Heart left ventricle (tissue), 16 donors: ENCODE measurements at places on chromosomes 2 and 18.

DNA sequence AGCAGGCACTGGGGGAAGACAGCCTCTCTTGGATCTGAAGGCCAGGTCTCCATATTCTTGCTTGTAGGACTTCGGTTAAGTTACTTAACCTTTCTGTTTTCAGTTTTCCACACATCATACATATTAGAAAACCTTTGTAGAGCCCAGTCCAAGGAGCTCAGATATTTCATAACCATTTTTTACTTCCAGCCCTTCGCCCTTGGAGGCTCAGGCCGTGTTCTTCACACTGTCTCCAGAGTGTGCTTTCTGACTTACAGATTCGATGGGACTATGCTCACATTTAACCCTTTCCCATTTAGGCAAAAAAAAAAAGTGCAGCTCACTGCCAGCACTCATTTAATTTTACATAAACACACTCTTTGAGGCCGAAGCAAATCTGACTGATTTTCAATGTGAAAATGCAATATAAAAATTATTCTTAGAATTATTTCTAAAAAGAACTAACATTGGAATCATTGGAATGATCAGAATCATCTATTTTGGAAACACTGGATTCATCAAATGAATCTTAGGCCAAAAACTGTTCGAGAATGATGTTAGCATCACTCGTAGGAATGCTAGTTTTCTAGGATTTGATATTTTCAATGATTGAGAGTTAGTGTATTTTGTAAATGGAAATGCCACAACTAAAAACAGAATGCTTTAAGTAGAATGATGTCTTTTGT lies 55.0 kb downstream of the MTHFD2 start:
- DNase-seq, result no peak

DNA sequence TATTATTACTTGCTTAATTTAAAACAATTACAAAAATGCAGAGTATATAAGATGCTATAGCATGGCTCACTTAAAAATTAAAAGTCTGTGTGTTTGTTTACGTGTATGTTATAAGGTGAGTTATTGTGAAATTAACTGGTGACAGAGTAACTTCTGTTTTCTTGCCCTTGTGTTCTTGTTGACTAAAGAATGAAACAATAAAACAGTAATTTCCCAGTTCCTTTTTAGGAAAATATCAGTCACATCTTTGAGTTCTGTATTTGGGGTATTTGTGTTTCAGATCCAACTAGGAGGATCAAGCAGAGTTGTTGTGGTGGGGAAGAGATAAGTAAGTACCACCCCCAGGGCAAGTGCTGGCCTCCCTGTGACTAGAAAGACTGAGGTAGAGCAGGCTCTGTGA lies 143.6 kb downstream of the CCDC148 start:
- DNase-seq, result no peak

DNA sequence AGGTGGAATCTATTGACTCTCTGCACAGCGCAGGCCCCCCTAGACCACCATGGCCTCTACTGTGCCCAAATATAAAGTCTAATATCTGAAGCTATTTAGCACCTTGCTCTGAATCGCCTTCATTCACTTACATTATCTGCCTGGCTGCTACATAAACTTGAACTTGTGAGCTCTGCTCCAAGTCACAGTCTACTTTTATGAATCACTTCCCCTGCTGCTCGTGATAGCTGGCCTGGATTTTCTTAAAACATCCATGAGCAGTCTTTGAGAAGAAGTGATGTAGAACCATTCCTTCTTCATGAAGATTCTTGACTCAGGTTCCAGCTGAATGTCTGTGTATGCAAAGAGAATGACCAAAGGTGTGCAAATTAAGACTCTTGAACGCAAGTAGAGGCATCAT lies 359.5 kb downstream of the RND3 start:
- no peak for DNase-seq

GRCh38 chr2:236507393-236508085 lies 62.1 kb upstream of the ACKR3 start:
- DNase-seq, result no peak

GRCh38 chr2:49954059-49954458 lies 799.7 kb upstream of the FSHR start:
- no peak for DNase-seq

- no peak for DNase-seq
Measured at GRCh38 chr2:69059731-69060290, 46.8 kb downstream of the ANTXR1 start.

GRCh38 chr2:241218131-241219029 lies 29.9 kb downstream of the ANO7 start:
- peak; percentile 68 for DNase-seq

DNA sequence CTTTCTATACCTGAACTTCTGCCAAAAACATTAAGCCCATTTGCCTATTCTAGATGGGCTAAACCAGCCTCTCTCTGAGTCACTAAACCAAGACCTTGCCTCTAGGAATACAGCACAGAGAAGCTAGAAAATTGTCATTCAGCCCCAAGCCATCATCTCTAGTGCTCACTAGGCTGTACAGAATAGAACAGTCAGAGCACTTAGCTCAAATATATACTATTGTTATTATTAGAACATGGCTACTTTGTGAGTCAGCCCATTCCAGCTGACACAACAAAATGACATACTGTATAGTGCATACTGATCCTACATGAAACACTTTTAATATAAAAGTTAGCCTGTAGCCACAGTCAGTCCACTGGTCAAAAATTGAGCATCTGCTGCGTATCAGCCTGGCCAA lies 418.8 kb downstream of the NRXN1 start:
- DNase-seq, result no peak

GRCh38 chr2:221911890-221912289 lies 339.8 kb upstream of the EPHA4 start:
- no peak for DNase-seq

DNA sequence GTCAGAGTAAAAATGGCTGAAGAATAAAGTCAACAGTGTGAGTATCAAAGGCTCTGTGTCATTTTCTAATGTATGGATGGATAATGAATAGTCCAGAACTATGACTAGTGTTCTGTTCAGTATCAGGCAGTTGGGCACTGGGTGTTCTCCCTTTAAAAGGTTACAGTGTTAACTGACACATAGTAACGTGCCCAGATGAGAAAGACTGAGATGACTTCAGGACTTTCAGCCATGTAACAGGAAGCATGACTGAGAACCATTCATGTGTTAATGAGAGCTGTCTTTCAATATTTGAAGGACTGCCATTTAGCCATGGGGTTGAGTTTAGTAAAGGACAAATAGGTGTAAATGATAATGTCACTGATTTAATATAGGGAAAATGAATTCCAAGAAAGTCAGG lies 187.1 kb downstream of the GULP1 start:
- DNase-seq, result no peak

DNA sequence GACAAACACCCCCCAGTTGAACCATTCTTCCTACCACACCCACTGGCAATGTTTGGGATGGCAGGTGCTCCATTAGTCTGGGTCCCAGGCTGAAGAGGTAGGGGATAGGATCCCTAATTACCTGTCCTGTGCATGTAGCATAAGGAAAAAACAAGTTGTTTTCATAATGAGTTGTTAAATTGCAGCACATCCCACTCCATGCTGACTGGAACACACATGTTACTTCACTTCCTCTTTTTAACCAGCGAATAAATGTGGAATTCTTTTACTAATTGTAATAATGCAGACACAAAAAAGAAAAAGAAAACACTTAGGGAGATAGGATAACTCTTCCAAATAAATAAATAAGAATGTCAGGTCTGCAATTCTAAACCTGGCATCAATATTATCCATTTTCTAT lies 11.8 kb upstream of the CBLN2 start:
- DNase-seq, result no peak

- DNase-seq, result no peak
Measured at GRCh38 chr2:12163866-12164265, 417.4 kb downstream of the LPIN1 start.

- DNase-seq, result no peak
Measured at GRCh38 chr18:48780201-48780912, 170.4 kb downstream of the SMAD7 start.

DNA sequence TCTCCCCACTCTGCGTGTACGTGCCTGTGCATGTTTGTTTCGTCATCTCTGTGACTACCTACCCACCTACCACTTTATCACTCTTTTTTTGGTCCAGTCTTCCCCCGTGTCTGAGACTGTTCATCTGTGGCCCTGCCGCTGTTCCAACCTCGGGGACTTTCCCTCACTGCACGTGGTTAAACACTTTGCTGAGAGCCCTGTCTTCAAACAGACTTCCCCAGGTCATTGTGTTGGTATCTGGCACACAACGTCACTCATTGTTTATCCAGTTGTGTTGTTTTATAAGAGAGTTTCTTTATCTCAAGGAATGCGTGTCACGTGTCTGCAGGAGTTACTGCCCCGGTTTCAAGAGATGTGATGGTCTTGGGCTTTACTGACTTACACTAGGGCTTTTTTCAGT lies 262.0 kb upstream of the RASGRP3 start:
- no peak for DNase-seq

GRCh38 chr2:168490946-168491605 lies 35.0 kb downstream of the CERS6 start:
- DNase-seq, result no peak

DNA sequence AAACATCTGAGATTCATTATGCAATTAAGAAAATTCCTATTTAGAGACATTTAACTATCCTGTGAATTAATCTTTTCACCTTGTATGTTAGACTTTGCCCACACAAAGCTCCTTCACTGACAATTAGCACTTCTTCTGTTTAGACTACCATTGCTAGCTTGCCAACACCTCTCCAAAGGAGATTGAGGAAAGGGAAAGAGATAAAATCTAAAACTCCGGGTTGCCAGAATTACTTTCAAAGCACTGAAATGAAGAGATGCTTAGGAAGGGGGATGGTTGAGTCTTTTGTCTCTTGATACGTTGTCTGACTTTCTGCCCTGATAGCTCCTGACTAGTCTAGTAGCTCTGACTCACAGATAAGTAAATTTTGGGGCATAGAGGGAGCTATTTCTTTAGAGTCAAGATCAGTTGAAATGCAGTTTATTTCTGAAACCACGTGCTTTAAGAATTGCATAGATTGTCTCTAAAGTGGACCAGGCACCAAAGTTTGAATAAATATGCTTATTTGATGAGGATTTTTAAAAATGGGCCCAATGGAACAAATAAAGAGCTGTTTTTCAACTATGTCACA lies 74.1 kb upstream of the DSEL start:
- no peak for DNase-seq

- DNase-seq, result no peak
Measured at GRCh38 chr18:41418598-41418997, 536.4 kb upstream of the PIK3C3 start.

DNA sequence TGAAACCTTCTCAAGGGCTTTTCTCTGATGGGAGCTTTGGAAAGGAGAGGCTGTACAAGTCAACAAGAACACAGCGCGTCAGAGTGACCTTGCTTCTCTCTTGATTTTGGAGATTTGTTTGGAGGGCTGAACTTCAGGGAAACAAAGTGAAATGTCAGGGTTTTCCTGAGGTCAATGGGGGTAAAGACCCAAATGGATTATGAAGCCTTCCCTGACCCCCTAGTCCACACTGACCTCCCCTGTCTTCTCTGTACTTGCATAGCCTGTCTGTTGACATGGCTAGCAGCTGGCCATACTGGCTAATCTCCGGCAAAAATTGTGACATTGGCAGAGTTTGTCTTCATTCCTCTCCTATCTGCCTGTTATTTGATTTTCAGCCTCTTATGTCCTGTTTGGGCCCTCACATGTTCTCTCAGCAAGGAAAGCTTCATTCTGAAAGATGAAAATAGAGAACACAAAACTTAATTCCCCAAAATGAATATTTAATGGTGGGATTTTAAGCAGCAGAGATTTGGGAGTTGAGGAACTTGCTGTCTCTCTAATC lies 149.3 kb upstream of the HAAO start:
- no peak for DNase-seq

DNA sequence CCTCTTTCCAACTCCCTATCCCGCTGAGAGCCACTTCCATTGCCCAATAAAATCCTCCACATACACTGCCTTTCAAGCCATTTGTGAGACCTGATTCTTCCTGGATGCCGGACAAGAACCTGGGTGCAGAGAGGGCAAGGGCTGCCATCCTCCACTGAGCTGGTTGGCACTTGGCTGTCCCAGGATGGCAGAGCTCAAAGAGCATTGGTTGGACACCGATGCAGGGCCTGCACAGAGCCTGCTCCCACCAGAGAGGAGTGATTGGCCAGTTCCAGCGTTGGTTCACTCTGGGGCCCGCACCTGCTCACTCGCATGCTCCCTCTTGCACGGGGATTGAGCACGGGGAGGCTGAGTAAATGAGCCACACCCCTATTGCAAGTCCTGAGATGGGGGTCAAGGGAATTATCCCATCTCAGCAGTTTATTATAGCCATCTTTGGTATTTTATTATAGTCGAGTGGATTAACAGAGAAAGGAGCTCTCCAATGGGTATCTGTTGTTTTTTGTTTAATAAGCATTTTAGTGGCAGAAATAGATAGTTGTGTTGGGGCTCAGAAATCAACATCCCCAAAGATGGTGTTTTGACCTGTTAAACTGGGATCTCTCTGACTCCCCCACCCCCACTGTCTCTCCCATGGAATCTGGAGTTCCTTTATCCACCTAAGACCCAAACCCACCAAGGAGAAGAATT lies 19.8 kb upstream of the MGAT4A start:
- DNase-seq, result no peak

GRCh38 chr2:177554365-177554764 lies 161.8 kb downstream of the AGPS start:
- no peak for DNase-seq

- DNase-seq, result no peak
Measured at GRCh38 chr2:8053216-8053615, 628.6 kb upstream of the ID2 start.

- no peak for DNase-seq
Measured at GRCh38 chr2:118530976-118531375, 316.5 kb downstream of the EN1 start.

DNA sequence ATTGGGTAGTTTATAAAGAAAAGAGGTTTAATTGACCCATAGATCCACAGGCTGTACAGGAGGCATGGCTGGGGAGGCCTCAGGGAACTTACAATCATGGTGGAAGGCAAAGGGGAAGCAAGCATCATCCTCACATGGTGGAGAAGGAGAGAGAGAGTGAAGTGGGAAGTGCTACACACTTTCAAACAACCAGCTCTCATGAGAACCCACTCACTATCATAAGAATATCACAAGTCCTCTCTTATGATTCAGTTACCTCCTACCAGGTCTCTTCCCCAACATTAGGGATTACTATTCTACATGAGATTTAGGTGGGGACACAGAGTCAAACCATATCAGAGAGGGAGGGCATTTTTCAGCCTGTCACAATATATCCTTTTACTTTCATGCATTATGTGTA lies 22.7 kb upstream of the DOCK10 start:
- no peak for DNase-seq

GRCh38 chr18:59740141-59740540 lies 42.9 kb upstream of the CCBE1 start:
- DNase-seq, result no peak
